T-helper 9 cell (primary cell): ENCODE measurements at places on chromosomes 3 and 15.

GRCh38 chr3:107198581-107199181 lies 178.6 kb upstream of the CCDC54 start:
- DNase-seq, result no peak

GRCh38 chr15:63514531-63514943 lies 10.1 kb downstream of the USP3 start:
- no peak for DNase-seq

DNA sequence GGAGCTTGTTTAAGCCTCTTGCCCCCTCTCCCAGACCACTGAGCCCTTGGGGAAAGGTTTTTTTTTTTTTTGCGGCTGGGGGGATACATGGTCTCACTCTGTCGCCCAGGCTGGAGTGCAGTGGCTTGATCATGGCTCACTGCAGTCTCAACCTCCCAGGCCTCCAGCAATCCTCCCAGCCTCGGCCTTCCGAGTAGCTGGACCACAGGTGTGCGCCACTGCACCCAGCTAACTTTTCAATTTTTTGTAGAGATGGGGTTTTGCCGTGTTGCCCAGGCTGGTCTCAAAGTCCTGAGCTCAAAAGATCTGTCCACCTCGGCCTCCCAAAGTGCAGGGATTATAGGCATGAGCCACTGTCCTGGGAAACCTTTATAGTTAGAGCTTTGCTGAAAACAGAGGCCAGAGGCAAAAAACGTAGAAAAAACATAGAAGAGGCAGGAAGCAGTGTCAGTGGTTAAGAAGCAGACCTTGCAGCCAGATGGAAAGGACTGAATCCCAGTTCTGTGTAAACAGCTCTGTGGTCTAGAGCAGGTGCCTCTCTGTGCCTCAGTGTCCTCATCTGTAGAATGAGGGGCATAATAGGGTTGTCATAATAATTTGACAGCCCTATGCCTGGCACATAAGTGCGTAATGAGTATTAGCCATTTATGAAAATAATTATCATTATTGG lies 33.1 kb downstream of the CMTM7 start:
- DNase-seq, result no peak

GRCh38 chr3:140536926-140537726 lies 140.7 kb upstream of the TRIM42 start:
- DNase-seq, result no peak

DNA sequence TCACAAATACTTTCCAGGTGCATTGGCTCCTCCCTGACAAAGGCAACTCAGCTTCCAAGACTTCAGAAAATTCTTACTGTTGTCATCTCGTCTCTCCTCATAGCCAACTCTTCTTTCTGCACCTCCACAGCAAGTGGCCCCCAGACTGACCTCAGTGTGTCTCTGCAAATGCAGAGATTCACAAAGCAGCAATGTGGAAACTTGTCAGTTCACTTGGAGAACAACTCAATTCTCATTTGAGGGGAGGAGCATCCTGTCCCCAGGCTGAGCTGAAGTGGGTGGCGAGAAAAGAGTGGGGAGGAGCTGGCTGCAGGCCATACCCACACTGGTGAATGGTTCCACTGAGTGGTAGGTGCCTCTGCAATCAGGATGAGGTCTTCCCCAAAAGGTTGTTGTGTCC lies 248.7 kb upstream of the IL12A start:
- no peak for DNase-seq

- peak; percentile 64 for DNase-seq
Measured at GRCh38 chr15:68818066-68818768, 2.5 kb downstream of the ANP32A start.

GRCh38 chr15:60162968-60163355 lies 158.9 kb downstream of the FOXB1 start:
- DNase-seq, result no peak

DNA sequence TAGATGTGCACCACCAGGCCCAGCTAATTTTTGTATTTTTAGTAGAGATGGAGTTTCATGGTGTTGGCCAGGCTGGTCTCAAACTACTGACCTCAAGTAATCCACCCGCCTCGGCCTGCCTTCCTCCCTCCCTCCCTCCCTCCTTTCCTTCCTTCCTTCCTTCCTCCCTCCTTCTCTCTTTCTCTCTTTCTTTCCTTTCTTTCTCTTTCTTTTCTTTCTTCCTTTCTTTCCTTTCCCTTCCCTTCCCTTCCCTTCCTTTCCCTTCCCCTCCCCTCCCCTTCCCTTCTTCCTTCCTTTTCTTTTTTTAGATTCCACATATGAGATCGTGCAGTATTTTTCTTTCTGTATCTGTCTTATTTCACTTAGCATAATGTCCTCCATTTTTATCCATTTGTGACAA lies 81.3 kb downstream of the FAM81A start:
- DNase-seq, result no peak

- DNase-seq, result no peak
Measured at GRCh38 chr3:68479779-68480178, 452.6 kb downstream of the TAFA4 start.

DNA sequence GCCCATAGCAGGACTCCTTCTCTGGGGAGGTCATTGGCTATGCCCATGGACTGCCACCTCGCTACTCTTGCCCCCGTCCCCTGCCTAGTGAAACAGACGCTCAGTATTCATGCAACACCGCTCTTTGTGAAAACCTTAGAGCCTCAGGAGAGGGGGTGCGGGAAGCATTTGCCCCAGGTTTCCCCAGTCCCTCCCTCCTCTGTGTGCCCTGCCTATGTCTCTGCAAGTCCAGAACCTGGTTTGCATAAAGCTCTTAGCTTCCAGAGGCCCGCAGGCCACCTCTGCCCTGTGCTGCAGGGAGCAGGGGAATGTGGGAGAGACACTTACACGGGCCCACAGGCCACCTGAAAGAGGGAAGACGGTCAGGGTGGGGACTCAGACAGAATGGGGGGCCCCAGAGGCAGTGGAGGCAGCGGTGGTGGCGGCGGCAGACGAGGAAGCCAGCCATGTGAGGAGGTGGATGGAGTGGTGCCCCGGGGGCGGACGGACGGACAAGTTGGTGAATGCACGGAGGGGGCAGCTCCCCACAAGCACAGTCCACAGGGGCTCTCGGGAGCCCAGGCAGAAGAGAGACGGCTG lies 33.8 kb upstream of the CTSH start:
- no peak for DNase-seq

DNA sequence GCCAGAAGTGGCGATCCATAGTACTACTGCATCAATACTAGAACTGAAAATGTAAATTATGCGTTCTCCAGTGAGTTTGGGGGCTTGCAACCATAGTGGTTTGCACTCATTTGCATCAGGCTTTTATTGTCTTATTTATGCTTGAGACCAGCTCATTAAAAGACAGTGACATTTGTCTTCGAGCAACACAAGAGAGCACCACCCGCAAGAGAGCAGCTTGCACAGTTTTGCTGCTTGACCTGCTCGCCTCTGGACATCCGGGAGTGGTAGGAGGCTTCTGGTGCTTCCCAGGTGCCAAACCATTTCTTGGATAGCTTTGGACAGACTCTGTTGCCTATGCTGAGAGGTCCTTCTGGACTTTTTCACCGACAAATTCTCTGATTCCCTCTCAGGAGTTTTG lies 294.6 kb downstream of the MEX3B start:
- DNase-seq, result no peak

DNA sequence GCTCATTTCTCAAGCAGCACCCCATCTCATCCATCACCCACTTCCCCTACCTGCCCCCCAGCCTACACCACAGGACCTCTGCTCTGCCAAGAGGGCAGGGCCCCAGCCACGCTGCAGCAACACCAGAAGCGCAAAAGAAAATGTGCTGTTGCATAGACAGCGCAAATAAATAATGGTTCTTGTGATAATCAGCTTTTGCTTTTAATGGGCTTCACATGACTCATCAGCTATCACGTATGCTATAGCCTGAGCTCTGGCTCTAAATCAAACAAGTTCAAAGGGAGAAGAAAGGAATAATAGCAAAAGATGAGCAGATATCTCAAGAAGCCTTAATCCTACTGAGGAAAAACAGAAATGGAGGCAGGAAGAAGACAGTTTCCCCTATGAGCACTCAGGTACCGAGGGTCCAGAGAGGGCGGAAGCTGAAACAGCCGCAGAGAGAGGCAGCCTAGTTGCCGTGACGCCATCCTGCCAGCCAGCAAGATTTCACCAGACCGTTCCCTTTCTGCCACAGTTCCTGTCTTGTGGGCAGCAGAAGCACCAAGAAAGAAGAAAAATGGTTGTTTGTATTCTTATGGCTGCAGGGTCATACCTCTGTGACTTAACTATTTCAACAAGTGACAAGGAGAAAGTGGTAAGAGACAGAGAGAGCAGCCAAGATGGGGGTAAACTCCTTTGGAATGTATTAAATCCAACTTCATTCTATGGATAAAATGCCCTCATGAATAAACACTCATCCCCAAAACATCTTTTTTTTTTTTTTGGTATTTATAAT lies 22.0 kb downstream of the RAB27A start:
- DNase-seq, result peak; percentile 66

DNA sequence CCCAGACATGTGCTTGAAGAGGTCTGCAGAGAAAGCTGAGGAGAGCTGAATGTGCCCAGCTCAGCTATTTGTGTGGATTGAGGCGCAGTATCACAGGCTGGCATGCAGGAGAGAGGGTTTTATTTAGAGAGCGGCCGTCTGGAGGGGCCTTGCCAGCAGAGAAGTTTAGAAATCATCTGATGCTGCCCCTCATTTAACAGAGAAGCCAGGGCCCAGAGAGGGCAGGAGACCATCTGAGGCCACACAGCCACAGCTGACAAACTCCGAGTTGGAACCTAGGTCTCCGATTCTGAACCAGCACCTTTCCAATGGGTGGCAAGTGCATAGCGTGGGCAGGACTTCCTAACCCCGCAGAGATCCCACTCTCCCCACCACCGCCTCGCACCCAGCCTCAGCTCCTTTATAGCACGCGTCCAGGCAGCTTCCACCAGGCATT lies 101.0 kb downstream of the LSM3 start:
- no peak for DNase-seq

GRCh38 chr3:31041161-31041978 lies 146.9 kb upstream of the GADL1 start:
- DNase-seq, result no peak

GRCh38 chr3:14474363-14475081 lies 65.6 kb downstream of the GRIP2 start:
- DNase-seq, result no peak

- DNase-seq, result no peak
Measured at GRCh38 chr15:35696767-35697231, 150.8 kb upstream of the DPH6 start.

DNA sequence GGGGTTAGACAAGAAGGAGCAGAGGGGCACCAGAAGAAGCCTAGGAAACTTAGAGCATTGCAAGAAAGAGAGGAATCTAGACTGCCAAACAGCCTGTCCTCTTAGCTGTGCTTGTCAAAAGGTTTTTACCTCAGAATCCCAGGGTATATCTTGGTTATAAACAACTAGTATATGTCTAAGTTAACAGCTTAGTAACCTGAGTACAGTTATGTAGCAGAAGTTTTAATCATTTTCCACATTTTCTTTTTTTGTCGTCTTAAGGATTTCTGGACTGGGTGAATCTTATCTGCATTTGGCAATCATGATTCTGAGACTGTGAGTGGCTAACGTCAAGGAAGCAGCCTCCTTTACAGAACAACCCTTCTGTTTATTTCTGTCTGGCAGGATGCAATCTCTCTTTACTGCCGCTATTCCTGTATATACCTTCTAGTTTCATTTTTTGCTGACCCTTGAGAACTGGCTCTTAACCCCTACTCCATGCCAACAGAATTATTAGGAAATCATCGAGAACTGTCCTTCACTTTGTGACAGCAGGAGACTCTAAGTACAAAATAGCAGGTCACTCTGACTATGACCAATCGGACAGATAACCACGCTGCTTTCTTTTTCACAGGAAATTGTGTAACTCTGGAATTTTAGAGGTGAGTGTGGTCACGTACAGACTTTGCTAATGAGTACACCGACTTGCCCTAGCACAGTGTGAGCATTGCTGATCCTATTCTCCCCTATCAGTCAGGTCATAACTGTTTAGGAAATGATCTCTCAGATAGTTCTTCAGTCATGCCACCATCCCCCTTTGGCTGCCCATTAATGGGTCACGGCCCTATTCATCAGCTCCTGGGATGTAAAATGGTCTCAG lies 3.3 kb upstream of the CP start:
- DNase-seq, result no peak

GRCh38 chr3:34408088-34408487 lies 609.7 kb downstream of the PDCD6IP start:
- no peak for DNase-seq

- DNase-seq, result no peak
Measured at GRCh38 chr15:74043425-74044266, 38.7 kb downstream of the GOLGA6A start.

DNA sequence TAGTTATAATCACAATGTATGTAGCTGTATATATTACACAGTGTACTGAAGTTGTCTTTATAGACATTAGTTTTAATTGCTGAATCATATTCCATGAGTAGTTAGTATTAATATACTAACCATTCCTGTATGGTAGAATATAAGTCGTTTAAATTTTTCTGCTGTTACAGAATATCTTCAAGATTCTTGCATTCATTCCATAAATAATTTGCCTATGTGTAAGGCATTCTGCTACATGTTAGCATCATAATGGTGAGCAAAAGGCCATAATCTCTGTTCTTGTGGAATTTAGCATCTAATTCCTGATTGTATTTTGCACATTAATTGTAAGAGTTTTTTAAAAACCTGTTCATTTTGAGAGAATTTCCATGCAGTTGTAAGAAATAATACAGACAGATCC lies 14.1 kb downstream of the GYG1 start:
- no peak for DNase-seq

- DNase-seq, result no peak
Measured at GRCh38 chr3:57911593-57911992, 96.6 kb upstream of the FLNB start.

GRCh38 chr3:17420668-17421067 lies 321.8 kb downstream of the TBC1D5 start:
- DNase-seq, result no peak

GRCh38 chr3:66885326-66886000 lies 112.6 kb upstream of the KBTBD8 start:
- DNase-seq, result no peak

DNA sequence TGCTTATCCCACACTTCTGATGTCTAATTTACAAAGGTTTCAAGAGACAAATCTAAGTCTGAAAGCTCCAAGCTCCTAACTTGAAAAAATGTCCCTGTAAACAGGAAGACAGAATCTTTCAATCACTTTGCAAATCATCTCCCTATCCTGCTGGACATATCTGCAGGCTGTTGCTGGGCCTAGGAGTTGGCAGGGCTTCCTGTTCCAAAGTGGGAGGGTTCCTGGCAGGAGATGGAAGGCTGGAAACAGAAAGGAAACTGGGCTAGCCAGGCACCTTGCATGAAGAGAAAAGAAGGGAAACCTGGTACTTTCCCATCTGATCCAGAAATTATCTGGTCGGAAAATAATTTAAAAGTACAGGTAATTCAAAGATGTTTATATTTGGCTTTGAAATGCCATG lies 227.3 kb upstream of the IL12A start:
- DNase-seq, result no peak

GRCh38 chr3:53243165-53243564 lies 12.7 kb downstream of the TKT start:
- DNase-seq, result no peak

DNA sequence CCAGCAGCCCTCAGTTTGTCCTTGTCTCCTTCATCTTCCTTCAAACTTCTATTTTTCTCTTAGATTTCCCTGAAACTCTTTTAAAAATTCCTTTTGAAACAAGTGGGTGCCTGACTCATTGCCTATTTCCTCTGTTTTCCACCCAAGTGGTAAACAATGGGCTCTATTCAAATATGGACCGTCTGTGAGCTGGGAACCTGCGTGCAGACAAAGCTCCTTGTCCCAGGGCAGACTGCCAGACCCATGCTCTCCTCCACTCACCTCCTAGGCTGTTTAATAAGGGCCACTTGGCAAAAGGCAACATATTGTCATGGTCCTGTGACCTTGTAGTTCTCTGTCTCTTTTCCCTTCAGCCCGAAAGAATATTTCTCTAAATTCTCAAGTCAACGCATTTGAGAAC lies 332.7 kb upstream of the THBS1 start:
- no peak for DNase-seq
